Brain microvascular endothelial cell (primary cell): ENCODE measurements at places on chromosomes 3 and 15.

GRCh38 chr15:85417276-85417675 is 36.9 kb downstream of the AKAP13 start:
- DNase-seq = no peak

DNA sequence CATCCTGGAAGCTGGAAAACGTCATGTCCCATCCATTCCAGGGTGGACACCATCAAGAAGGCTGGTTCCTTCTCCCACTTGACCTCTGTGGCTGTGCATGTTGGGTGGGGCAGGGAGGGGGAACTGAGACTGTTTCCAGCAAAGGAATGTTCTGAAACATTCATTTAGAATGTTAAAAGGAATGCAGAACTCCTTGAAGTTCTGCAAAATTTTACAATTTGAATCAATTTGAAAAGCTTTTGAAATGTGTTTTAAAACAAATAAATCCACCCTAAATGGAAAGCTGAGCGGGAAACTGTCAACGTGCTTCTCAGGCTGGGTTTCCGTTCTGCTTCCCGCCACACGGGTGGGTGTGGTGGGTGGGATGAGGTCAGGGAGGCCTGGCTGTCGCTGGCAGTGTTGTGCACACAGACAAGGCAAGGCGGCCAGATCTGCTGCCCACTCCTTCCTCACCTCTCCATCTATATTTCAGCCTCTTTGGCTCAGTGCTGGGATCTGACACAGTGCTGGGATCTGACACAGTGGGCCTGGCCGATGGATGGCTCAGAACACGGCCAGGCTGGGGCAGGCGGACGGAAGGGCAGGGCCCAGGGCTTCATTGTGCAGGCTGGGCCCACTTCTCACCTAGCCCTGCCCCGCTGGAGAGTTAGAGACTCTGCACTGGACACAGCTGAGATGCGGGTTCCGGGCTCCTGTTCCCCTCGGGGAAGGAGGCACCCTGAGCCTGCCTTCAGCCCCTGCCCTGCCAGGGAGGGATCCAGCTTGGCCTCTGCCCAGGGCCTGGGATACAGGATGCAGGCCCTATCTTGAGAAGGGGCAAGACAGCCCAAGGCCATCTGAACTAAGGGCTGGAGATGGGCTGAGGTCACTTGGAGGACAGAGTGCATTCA is 110.4 kb downstream of the TMEM266 start:
- no peak for DNase-seq

- no peak for DNase-seq
Measured at GRCh38 chr3:14404186-14404585, 1.8 kb downstream of the SLC6A6 start.

- DNase-seq = no peak
Measured at GRCh38 chr15:33448961-33449606, 138.3 kb downstream of the RYR3 start.

- DNase-seq = peak; percentile 61
Measured at GRCh38 chr3:24683633-24684384, 189.2 kb upstream of the THRB start.

DNA sequence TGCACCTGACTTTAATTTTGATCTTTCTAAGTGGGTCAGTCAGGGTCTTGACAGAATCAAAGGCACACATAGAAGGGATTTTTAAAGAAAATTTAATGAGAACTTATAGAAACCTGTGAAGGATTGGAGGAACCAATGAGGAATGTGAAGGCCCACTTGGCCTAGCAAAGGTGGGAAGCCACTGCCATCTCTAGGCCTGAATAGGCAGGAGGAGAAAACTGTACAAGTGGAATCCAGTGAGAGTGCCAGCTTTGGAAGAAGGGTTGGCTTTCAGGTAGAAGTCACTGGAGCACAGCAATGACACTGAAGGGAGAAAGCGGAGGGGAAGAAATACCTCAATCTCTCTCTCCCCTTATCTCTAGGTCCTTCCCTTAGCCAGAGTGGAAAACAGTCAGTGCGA is 380.7 kb upstream of the KCNMB2 start:
- DNase-seq = no peak

DNA sequence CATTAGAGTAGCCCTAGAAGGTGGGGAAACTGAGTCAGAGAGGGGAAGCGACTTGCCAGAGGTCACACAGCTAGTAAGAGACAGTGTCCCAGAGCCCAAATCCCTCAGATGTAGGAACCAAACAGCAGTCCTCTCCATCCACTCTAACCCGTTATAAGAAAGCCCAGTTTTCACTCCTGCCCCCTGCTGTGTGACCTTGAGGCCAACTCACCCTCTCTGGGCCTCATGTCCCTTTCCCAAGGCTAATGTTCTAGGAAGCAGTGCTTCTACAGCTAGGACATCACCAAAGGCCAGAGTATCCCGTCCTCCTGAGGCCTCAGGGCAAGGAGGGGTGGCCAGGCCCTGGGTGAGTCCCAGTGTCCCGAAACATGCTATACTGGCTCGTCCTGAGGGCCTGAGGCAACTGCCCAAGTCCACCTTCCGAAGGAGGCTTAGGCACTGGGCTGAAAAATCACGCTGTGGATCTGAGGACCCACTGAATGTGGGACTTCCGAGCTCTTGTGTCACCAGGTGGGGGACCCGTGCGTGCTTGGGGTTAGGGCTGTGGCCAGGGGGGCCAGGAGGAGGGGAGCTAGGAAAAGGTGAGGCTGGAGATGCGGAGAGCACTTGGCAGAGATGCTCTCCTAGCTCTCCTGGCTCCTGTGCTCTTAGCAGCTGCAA is 109.2 kb upstream of the SLC6A11 start:
- DNase-seq = no peak

- DNase-seq = peak; percentile 22
Measured at GRCh38 chr3:48400824-48401433, 28.9 kb downstream of the FBXW12 start.

GRCh38 chr3:8990266-8991215 is 27.3 kb upstream of the RAD18 start:
- peak; percentile 45 for DNase-seq

DNA sequence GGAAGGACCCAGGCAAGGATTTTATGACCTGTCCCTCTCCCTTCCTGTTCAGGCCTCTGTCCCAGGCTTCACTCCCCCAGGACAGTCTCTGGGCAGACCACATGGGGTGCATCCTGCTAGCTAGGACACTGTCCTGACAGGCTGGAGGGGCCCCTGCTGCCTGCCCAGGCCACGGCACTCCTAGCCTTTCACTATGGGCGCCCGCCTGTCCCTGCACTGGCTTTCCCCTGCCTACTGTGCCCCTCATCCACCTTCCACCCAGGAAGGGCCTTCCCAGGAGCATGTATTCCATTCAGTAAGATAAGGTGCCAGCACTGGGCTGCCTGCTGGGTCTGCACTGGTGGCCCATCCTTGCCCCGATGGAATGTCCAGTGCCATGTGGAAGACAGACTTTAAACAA is 145.3 kb downstream of the DNAJB8 start:
- no peak for DNase-seq

DNA sequence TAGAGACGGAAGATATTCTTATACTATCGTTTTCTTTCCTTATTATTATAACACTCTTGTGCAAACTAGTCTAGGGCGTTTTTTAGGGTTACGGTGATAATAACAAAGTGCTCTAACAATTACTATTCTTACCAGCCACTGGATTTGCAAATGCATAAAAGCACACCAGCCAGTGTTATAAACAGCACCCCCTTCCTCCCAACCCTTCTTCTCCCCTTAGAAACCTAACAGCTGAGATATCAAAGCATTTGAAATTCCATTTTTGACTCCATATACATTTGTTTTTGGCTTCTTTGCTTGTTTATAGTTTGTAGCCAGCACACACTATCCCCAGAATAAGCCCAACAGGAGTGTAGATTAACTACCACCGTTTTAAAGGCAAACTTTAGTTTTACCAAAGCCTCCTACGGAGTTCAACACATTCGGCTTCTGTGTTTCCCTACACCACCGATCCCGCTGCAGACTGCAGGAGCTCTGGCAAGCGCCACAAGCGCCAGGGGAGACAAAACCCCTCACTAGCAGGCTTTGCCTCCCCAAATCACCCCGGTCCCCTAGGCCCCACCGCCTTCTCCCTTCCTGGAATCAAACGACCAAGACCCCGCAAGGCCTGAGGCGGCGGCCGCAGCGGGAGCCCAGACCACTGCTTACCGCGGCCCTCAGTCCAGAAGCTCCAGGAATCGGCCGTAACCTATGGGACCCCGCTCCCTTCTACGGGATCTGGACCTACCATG is 461 bp downstream of the COPB2 start:
- no peak for DNase-seq

DNA sequence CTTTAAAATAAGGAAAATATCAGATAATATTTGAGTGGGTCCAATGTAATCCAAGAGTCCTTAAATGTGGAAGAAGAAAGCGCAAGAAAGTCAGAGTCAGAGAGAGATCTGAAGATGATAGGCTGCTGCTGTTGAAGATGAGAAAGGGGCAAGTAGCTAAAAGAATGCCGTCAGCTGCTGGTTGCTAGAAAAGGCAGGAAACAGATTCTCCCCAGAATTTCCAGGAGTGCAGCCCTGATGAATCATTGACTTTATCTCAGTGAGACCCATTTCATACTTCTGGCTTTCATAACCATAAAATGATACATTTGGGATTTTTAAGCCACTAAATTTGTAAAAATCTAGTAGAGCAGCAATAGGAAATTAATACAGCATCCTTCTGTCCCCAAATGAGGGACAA is 7.5 kb upstream of the CHMP2B start:
- DNase-seq = peak; percentile 48

- no peak for DNase-seq
Measured at GRCh38 chr3:32026593-32026992, 45.0 kb downstream of the ZNF860 start.

- DNase-seq = no peak
Measured at GRCh38 chr15:82647045-82647834, at the start of gene CPEB1. TSS of gene CPEB1 (minus strand) at chr15:82647363. CDS start at chr15:82628459, 18,904 bp downstream.

DNA sequence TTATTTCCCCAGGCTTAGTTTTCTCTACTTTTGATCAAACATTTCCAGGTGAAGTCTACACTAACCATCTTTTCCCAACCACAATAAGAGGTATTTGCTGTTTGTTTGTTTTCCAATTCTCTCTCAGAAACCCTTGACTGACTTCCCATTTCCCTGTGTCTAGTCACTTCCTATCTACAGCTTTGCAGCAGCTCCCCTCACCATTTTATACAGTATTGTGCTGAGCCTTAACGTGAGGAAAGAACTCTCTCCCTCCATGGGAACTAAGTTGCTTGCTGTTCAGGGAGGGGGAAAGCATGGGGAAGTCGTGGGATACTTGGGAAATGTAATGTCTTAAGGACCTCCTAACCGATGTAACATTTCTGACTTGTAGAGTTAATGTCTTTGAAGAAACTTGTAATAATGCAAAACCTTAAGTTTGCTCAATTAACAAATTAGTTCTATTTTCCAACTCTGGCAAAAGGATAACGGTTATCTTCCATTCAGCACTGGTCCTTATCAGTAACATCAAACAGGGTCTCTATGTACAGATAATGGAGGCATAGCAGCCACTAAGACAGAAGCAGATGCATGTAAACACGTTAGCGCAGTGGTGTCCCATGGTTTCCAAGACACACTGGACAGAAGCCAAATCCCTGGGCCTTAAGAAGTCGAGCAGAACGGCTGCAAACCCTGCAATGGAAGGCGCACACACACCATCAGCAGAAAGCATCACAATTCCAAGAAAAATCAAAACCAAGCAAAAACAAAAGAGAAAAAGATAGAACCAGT is 39.7 kb downstream of the NPTN start:
- DNase-seq = peak; percentile 36

DNA sequence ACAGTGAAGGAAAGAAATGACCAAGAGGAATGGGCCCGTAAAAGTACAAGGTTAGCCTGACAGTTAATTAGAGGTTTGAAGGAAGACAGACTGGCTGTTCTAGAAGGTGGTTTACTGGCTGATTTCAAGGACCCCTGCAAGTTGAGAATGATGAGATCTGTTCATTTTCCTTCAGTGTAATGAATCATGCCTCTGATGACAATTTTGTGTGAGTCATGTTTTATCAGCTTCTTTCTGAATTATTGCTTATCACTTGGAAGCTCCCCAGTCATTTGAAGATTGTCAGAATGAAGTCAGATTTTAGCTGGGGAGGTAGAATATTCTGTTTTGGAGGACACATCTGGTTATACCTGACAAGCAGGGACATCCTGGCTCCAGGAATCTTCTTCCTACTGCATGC is 50.6 kb downstream of the DRD3 start:
- DNase-seq = no peak

DNA sequence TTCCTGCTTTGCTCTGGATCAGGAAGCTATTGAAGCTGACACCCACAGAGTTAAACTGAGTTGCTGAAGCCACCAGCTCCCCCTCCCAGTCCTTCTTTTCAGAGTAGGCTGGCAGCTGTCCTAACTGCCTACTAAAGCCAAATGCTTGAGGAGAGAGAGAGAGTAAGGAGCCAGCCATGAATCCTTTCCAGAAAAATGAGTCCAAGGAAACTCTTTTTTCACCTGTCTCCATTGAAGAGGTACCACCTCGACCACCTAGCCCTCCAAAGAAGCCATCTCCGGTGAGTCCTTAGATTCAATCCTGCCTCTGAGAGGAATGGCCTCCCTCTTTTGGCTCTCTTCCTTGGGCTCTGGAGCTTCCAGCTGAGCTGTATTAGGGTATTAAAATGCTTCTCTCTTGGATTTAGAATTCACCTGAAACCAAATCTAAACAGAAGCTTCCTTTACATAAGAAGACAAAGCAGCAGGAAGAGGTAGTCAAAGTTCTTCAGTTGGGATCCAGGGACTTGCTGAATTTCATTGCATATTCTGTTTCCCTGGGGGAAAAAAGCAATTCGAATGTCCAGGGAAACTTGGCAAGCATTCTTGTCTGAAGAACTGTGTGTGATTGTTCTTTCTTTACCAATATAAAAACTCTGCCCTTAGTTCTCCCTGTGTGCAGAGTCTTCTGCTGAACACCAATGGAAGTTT is at the start of gene SLC15A2:
SLC15A2 (plus strand) TSS at position 101 of the 690 bp plus-strand sequence; CDS start at position 177, 76 bp downstream.
- DNase-seq = no peak

DNA sequence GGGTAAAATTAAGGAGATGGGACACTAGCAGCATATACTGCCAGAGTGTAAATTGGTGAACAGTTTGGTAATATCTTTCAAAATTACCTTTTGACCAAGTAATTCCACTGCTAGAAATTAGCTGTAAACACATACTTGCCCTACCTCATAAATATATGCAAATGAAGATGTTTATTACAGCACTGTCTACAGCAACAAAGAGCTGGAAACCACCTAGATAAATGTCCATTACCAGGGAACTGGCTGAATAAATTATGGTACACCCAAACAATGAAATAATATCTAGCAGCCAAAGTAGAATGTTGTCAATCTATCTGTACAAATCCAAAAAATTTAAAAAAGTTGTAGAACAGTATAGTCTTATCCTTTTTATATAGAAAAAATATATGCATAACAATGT is 105.9 kb upstream of the FAM3D start:
- DNase-seq = no peak

DNA sequence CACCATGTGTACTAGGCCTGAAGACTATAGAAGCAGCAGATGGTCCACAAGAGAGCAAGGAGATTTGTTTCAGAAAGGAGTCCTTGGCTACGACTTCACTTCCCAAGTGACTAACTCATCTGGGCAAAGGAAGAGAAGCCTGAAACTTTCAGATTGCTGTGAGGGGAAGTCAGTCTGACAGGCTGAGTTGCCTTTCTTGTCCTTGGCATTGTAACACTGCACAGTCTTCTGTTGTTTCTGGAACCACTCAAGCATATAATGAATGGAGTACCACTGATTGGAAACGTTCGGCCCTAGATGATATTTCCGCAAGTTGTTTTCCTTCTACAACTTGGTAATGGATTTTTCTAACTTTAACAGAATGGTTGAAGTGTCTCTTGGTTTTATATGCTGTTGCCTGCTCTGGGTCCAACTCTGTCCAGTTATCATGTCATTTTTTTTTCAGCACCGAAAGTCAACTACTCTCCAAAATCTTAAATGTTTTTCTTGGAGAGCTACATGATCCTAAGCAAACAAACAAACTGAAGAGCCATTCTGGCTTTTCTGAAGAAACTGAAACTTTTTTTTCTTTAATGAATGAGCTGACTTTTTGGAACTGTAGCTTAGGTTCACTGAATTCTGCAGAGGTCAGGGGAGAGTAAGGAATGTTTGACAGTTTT is 685.7 kb downstream of the MECOM start:
- no peak for DNase-seq
